ENCODE measurements at places on chromosomes 2 and 18.

DNA sequence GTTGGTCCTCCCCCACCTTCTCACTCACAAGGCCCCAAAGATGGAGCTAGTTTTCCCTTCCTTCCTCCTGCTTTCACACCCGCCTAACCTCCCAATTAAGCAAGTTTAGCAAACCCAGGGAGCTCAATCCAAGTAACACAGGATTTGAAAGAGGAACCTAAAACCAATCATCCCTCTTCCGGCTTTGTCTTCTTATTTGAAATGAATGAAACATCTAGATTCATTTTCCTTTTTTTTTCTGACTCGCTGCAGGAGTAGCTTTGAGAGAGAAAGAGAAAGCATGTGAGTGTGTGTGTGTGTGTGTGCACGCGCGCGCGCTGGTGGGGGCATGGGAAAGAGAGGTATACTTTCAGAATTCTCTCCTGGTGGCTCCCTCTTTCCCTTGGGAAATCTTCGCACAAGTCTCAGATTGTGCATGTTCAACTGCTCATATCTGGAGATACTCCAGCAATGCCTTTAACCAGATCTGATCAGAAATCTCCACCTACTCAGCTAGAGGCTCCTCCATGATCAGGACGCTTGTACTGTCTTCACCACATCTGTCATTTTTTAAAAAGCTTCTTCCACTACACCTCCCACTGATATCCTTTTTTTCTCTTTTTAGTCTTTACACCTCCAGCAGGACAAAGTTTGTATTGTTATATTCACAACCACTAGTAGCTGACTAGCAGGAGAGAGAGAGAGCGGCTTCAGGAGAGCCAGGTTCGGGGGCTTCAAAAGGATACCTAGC is 1.7 kb downstream of the SLC8A1 start:
- peak; percentile 35 for DNase-seq

GRCh38 chr18:43866696-43867095 is 589.4 kb upstream of the SYT4 start:
- DNase-seq: no peak

DNA sequence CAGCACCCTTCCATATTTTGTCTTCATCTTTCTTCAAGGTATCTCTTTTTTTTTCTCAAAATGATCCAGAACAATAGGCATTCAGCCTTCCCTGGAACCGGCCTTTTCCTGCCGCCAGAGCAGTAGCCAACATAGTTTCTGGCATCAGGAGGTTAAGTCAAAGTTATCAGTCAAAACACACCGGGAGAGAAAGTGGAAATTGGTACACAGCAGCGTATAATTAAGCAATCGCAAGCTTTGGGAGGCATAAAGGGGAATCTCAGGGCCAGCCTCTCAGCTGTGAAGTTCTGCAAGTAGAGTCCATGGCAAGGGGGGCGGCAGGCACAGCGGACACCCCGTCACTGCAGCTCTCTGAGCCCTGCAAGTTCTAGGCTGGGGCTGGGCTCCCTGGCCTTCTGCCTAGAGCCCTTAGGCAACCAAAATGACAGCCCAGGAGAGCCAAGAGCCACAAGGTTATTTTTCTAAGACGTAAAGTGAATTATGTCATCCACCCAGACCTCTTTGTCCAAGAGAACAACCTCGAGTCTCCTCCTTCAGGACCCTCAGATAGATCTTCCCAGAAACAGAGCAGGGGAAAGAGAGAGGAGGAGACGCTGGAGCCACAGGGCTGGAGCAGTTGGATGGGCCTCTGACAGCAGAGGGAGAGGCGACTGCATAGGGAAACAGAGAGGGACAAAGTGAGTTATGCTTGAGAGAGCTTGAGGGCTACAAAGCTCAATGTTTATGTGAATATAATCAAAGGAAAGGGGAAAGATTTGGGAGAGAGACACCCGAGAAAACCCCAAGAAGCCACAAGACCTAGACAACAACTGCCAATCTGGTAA is 114.7 kb downstream of the BCL2L11 start:
- no peak for DNase-seq

GRCh38 chr18:77209587-77209986 is 40.1 kb upstream of the GALR1 start:
- no peak for DNase-seq

DNA sequence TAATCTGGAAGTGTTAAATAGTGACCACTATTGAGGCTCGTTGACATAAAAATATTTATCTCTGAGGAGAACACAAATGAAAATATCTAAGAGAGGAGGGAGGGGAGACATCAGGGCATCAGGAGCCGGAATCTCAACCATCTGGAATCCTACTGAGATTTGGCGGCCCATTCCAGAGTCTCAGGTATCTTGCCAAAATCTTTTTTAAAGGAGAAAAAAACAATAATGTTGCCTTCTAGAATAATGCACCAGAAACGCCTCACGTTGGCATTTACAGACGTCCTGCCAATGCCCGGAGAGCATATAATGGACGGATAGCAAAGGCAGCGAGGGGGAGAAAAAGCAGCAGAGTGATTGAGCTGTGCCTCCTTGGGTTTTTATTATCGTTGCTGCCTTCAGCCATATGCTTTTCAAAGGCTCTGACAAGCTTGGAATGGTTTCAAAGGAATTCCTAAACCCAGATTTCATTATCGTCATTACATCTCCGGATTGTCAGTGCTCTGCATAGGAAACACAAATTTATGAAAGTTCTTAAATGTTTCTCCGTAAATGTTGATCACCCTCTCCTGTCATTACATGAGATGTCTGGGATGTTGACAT is 30.9 kb upstream of the EGR4 start:
- peak; percentile 19 for DNase-seq

GRCh38 chr2:143128681-143129580 is at the start of gene ARHGAP15:
TSS of gene ARHGAP15 (plus strand) at chr2:143129419.
- no peak for DNase-seq

- DNase-seq: no peak
Observed at GRCh38 chr2:239328351-239329191, 72.2 kb downstream of the HDAC4 start.

- DNase-seq: no peak
Observed at GRCh38 chr2:237572742-237573101, 6.3 kb downstream of the PRLH start.

Data from NCI-H446 treated with DMSO at 0.1 percent for 48 hours (cell line).